ENCODE measurements at places on chromosomes 4 and X.

DNA sequence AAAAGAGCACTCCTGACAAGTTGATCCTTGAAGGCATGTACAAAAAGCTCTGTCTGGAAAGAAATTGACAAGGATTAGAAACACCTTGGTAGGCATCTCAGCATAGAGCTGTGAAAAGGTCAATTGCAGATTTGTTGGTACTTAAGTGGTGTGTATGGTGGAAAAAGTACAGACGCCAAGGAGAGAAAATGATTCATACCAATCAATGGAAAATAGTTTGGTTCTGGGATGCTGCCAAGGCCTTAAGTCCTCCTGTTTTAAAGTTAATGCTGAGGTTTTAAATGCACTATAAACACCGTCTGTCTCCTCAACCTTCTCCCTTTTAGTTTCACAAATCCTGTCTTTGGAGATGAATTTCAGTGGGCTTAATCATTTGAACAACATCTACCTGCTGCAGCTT lies 524.1 kb downstream of the IL15 start:
- DNase-seq = no peak

GRCh38 chrX:119502727-119503483 lies 34.7 kb downstream of the SLC25A5 start:
- DNase-seq = no peak

GRCh38 chr4:26050212-26050643 lies 136.2 kb downstream of the SMIM20 start:
- DNase-seq = no peak

- no peak for DNase-seq
These were observed 1039.7 kb downstream of the RAPGEF2 start for GRCh38 chr4:160142579-160142978.

DNA sequence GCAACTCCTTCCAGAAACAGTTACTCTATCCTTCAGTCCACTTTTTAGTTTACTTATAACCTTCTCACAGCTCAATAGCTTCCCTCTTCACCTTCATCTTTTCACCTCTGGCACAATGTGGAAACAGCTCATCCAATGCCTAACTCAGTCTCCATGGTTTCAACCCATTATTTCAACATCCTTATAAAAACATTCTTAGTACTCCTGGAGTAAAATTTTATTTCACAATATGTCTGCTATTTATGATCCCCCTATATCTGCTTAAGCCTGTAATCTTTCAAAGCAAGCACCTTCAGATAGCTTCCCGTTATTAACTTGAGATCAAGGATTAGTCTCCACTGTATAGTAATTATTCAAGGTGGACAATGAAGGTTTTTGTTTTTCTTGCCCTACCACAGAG lies 156.3 kb downstream of the GASK1B start:
- DNase-seq = no peak

DNA sequence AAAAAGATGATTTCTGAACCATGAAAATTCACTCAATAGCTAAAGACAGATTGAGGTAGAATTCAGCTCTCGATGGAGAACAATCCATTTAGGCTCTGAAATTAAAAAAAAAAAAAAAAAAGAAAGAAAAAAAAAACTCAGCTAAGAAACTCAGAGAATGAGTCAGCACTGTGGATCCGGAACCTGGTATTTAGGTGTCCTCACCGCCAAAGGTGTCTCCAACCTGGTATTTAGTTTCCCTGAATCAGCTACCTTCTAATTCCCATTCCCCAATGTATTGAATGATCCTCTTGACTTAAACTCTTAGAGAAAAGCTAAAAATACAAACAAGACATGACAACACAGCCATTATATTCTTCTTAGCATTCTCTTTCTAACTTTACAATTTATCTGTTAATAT lies 150.3 kb upstream of the RASGEF1B start:
- no peak for DNase-seq

GRCh38 chrX:74519870-74520269 lies 94.6 kb downstream of the RLIM start:
- DNase-seq = no peak

- no peak for DNase-seq
These were observed 15.9 kb downstream of the PLRG1 start for GRCh38 chr4:154534296-154534695.

DNA sequence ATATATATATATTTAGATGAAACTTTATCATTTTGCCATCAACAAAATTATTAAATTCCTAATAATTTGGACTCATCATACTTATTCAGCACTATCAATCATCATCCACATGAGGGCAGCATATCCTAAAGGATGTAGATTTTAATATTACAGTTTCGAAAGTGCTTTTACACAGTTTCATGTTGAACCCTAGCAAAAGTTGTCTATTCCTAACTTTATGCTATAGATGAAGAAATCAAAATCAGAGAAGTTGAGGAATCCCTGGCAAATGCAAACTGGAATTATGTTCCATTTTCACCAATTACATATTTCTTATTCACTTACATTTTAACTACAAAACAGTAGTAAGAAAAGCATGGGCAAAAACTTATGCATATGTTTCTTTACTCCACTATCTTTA lies 36.6 kb upstream of the UGT2A1 start:
- DNase-seq = no peak

GRCh38 chr4:54677416-54677815 lies 19.7 kb downstream of the KIT start:
- no peak for DNase-seq

- DNase-seq = no peak
These were observed 16.0 kb downstream of the LRPAP1 start for GRCh38 chr4:3516061-3516835.

GRCh38 chrX:154727871-154728270 lies 23.0 kb downstream of the GAB3 start:
- no peak for DNase-seq

- DNase-seq = no peak
These were observed 55.9 kb downstream of the CRMP1 start for GRCh38 chr4:5836943-5837342.

GRCh38 chr4:100098011-100098545 lies 92.2 kb downstream of the DDIT4L start:
- DNase-seq = no peak

DNA sequence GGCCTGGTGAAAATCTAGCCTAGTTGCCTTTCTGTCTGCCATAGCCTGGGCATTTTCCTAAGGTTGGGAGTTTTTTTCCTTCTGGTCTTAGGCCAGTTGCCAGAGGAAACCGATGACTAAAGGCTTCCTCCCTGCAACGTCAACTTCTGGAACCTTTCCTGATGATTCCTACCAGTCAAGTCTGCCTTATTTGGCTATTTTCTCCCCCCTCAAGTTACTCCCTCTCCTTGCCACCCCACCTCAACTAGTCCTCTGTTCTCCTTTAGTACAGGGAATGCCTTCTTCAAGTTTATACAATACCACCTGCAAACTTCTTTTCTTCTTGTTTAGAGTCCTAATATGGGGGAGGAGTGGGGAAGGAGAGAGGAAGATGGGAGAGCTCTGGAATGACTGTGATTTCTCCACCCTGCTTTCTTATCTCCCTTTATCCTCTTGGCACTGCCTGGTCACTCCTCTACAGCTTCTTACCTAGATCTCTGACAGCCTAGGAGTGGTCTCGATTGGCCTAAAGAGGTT lies 10.6 kb downstream of the MSN start:
- DNase-seq = peak; percentile 64
